Skeletal muscle cell (primary cell): ENCODE measurements at places on chromosomes 3 and 15.

DNA sequence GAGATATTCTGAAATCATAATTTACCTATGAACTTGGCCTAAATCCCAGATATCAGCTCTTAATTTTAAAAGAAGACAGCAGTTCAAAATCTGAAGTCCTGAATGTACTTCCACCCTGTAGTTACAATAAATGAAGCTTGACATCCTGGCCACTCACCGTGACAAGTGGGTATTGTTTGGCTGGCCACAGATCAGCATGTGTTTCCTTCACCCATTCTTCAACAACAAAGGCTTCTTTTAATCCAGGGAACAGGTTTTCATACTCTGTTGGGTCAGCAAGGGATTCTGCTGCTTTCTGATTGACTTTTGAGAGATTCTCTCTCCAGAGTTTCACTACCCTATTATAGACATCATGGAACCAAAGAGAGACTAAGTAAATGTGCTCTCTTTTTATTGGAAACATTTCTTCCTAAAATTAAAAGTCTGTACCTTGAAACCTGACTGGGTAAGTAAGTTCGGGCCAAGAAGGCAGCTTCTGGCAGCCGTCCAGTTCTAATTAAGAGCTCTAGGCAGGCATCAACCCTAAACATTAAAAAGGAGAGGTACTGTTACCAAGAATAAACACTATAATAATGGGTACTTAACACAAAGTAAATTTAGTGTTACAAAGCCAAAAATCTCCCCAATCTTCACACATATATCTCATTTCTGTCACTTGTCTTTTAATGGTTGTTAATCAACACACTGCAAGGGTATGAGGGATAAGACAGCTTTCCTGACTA, 15.2 kb downstream of the MRPS22 start:
- no peak for DNase-seq

- peak; percentile 14 for DNase-seq
Measured at GRCh38 chr3:151146071-151146730, 56.8 kb downstream of the GPR171 start.

GRCh38 chr3:29241855-29242254, 39.0 kb upstream of the RBMS3 start:
- no peak for DNase-seq

DNA sequence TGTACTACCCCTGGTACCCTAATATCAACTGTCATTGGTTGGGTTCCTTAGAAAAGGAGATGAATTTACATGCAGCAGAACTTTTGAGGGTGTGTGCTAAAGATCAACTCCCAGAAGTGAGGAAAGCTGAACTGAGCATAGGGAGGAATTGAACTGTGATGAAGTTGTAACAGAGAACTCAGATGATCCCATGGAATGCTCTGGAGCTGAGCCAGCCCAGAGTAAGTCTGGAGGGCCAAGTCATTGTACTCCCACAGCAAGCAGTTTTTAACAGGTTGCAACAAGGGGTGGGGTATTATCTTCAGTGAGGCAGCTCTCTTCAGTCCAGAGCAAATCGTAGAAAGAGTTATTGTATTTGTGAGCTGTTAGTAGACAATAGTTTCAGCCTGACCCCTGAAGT, 572.3 kb downstream of the PYDC2 start:
- DNase-seq: no peak

- DNase-seq: no peak
Measured at GRCh38 chr15:33168444-33168843, 26.1 kb downstream of the FMN1 start.

DNA sequence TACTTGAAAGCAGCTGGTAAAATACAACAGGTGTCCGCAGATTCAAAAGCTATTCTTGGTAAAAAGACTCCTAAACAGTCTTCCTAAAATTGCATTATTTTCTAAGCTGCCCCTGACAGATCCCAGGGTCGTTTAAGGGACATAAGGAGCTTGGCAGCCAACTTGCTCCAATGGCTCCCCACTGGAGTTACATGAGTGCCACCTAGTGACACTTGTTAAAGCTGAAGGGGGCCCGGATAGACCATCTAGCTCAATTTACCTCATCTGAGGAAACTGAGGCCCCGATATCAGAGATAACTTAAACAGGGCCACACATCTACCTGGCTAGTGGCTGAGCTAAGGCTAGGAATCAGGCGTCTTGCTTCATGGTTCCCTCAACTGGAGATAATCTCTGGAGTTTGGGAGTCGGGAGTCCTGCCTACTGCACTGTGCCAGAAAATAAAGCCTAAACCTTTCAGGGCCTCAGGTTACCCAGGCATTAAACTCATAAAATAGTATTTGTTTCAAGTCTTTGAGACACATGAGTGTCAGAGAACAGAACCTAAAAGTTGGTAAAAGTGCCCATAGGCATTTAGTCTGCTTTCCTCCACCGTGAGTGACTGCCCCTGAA, 6.5 kb upstream of the TBC1D23 start:
- DNase-seq: no peak

GRCh38 chr15:35755237-35755802, 209.4 kb upstream of the DPH6 start:
- DNase-seq: no peak

- DNase-seq: peak; percentile 33
Measured at GRCh38 chr3:190701096-190701532, 161.4 kb downstream of the GMNC start.

DNA sequence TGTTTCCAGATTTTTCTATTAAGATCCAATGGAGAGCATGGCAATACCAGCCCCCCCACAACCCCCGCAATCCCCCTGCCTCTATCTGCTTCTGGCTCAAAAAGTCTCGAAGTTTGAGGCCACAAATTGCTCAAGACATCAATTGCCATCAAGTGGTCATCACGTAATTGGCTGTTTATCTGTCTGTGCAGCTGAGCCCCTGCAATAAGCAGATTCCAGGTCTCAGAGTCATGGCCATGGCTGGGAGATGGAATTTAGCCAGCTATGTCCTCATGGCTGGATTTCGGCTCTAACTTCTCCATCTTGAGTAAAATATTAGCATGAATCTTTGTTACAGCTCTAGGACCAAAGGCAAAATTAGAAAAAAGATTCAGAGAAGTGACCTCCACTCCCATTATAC, 22.7 kb downstream of the SSUH2 start:
- peak; percentile 83 for DNase-seq

GRCh38 chr15:41671656-41672648, 11.7 kb downstream of the MGA start:
- no peak for DNase-seq
